ENCODE measurements at places on chromosomes 12 and 14. TPM values are rescaled to one million over a fixed set of nuclear protein-coding genes. Genes with fewer than 3 reads are reported as not detected.

The PTGR2 gene
- 1.1 TPM for total RNA-seq

The LMNTD1 gene
- total RNA-seq: not detected

The PPFIA2 gene
- total RNA-seq: not detected

The MLH3 gene
- 18.4 TPM for total RNA-seq

The TSPAN19 gene
- not detected for total RNA-seq

The HOXC12 gene
- not detected for total RNA-seq

The ST8SIA1 gene
- total RNA-seq: 0.06 TPM

The PLCZ1 gene
- total RNA-seq: not detected

The TBX3 gene
- 4.5 TPM for total RNA-seq

The PTPRR gene
- total RNA-seq: 0.65 TPM

The LTB4R2 gene
- total RNA-seq: 2.6 TPM

The LHX5 gene
- not detected for total RNA-seq

The PAX9 gene
- 0.06 TPM for total RNA-seq

The BCAT1 gene
- 28.7 TPM for total RNA-seq

The MYRFL gene
- total RNA-seq: not detected

The DEGS2 gene
- total RNA-seq: 0.31 TPM

The CD163L1 gene
- total RNA-seq: 15.8 TPM

The MYO1H gene
- not detected for total RNA-seq

The HCAR1 gene
- total RNA-seq: under 0.01 TPM

The KCNC2 gene
- 0.32 TPM for total RNA-seq

The AMHR2 gene
- not detected for total RNA-seq

The OLR1 gene
- total RNA-seq: under 0.01 TPM

The ZDHHC17 gene
- 127 TPM for total RNA-seq

The CISTR gene
- not detected for total RNA-seq

The CACNA2D4 gene
- total RNA-seq: not detected

The LALBA gene
- not detected for total RNA-seq

The KLHL33 gene
- under 0.01 TPM for total RNA-seq

The LGR5 gene
- total RNA-seq: not detected

The MORN3 gene
- 0.49 TPM for total RNA-seq

The PPP1CC gene
- 69.5 TPM for total RNA-seq

The RAD9B gene
- total RNA-seq: 0.16 TPM

The HOXC6 gene
- not detected for total RNA-seq

The IQSEC3 gene
- not detected for total RNA-seq

The CLEC9A gene
- total RNA-seq: not detected

The PTPRQ gene
- not detected for total RNA-seq
